NCI-H1694 (cell line): ENCODE measurements at places on chromosomes 7 and 10.

- no peak for DNase-seq
Observed at GRCh38 chr7:69735582-69735981, 137.3 kb downstream of the AUTS2 start.

- no peak for DNase-seq
Observed at GRCh38 chr7:344608-344994, 54.6 kb downstream of the FOXL3 start.

DNA sequence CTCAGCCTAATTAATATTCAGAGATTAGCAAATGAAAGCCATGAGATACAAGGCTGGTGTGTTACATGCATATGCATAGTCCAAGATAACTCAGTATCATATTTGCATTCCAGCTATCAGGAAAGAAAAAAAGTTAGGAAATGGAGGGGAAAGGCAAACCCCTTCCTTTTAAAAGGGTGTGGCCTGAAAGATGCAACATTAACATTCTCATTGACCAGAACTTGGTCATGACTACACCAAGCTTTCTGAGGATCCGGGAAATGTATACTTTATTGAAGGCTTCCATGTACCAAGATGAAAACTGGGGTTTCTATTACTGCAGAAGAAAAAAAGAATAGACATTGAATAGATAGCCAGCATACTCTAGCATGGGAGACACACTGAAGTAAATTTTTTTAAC is 96.5 kb downstream of the IPMK start:
- DNase-seq, result no peak

GRCh38 chr7:75931680-75932079 is 16.7 kb downstream of the POR start:
- DNase-seq, result peak; percentile 80

DNA sequence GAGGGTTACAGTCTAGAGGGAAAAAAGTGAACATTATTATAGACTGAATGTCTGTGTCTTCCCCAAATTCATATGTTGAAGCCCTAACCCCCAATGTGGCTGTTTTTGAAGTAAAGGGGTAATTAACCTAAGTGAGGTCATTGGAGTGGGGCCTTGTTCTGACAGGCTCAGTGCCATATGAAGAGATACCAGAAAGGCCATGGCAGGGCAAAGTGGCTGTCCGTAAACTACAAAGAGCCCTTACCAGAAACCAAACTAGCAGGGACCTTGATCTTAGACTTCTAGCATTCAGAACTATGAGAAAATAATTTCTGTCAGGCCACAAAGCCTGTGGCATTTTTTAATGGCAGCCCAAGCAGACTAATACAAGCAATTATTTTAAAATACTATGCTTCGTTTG is 8.7 kb downstream of the TMEM209 start:
- no peak for DNase-seq

DNA sequence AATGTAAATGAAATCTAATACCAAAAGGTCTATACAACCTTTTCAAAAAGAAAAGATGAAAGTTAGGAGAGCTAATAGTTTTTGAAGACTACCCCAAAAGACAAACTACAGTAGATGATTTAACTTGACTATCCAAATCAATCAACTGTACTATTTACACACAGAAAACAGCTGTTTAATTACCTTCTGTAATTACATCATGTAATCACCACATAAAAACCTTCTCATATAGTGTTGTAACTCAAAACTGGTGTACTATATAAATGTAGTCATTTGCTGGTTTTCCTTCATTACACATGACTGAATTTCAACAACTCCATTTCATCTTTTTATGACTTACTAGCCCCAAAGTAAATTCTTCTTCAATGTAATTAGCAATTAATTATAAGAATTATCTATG is 4.5 kb downstream of the RTKN2 start:
- DNase-seq, result no peak

- DNase-seq, result no peak
Observed at GRCh38 chr7:79459381-79459780, 5.9 kb upstream of the MAGI2 start.
